Aorta (tissue), 5 donors: ENCODE measurements at places on chromosomes 1 and 21. TPM values are rescaled to one million over a fixed set of nuclear protein-coding genes. Genes with fewer than 3 reads are reported as not detected.

GRCh38 chr1:87051965-87052364 lies 137.5 kb downstream of the HS2ST1 start:
- no peak for DNase-seq

- no peak for DNase-seq
Observed at GRCh38 chr1:226215239-226215638, 8.2 kb upstream of the MIXL1 start.

DNA sequence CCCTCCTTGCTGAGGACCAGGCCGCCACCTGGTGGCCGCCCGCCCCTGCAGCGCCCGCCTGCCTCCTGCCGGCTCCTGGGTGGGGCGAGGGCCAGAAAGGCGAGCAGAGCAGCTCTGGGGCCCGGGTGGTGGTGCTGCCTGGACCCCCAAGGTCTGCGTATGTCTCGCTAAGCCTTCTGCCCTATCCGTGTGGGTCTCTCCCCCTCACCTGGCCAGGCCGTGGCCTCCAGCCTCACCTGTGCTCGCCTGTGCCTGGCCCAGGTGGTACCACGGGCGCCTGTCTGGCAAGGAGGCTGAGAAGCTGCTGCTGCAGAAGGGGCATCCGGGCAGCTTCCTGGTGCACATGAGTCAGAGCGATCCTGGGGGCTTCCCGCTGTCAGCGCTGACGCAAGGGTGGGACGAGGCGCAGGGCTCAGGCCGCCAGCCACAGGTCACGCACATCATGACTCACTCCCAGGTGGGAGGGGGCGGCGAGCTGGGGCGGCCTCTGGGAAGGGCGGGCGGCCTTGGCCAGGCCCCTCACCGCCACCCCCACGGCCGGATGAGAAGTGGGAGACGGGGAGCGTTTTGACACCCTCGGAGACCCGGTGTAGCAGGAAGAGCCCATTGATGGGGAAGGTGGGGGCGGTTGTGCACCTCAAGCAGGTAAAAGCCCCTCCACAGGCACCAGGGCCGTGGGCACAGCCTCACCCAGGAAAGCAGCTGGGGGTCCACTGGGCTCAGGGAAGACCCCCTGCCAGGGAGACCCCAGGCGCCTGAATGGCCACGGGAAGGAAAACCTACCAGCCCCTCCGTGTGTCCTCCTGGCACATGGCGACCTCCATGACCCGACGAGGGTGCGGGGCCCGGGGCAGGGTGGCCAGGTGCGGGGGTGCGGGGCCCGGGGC lies 9.9 kb downstream of the RNF223 start:
- peak; percentile 87 for DNase-seq

- DNase-seq = no peak
Observed at GRCh38 chr1:233359431-233359830, 31.9 kb downstream of the MAP3K21 start.

The CHIA gene
- total RNA-seq = not detected

The SCP2 gene
- total RNA-seq = 103 TPM

The TMEM269 gene
- not detected for total RNA-seq
